ENCODE measurements at places on chromosomes 13 and 19.
A peak's percentile ranks its signal among the peaks of the same experiment; 100 is the strongest.

- no peak for DNase-seq
Observed at GRCh38 chr19:941292-942132, 15.7 kb downstream of the ARID3A start.

DNA sequence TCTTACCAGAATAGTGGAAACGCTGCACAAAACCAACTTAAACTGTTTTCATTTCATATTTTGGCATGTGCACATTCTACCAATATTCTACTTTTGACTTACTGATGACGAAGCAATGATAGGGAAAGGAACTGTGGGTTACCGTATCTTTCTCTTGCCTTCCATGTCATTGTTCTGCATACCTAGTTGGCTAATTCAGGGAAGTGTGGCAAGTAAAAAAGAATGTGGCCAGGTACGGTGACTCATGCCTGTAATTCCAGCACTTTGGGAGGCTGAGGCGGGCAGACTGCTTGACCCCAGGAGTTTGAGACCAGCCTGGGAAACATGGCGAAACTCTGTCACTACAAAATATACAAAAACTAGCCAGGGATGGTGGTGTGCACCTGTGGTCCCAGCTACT, 108.2 kb downstream of the SIPA1L3 start:
- no peak for DNase-seq

- DNase-seq = no peak
Observed at GRCh38 chr13:50055454-50055853, 40.2 kb downstream of the KCNRG start.

GRCh38 chr13:38819053-38819452, 132.2 kb downstream of the FREM2 start:
- DNase-seq = no peak

GRCh38 chr13:59665184-59665583, 498.5 kb downstream of the DIAPH3 start:
- DNase-seq = no peak

- no peak for DNase-seq
Observed at GRCh38 chr19:38409631-38410133, 6.8 kb downstream of the FAM98C start.

DNA sequence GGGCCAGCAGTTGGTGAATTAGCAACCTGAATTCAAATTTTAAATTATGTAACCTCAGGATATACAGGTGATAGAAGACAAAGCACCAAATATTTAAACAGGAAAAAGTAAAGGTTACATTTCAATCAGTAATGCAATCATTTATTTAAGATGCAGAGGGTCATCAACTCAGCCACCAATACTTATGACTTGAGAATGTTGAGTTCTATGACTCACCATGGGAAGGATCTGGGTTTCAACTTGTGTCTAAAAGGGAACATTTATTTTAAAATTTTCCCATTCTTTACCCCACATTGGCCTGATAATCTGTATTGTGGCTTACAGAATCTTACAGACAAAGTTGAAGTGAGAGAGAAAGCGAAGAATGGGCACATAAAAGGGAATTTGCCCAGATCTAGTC, 418.0 kb downstream of the NDFIP2 start:
- no peak for DNase-seq

DNA sequence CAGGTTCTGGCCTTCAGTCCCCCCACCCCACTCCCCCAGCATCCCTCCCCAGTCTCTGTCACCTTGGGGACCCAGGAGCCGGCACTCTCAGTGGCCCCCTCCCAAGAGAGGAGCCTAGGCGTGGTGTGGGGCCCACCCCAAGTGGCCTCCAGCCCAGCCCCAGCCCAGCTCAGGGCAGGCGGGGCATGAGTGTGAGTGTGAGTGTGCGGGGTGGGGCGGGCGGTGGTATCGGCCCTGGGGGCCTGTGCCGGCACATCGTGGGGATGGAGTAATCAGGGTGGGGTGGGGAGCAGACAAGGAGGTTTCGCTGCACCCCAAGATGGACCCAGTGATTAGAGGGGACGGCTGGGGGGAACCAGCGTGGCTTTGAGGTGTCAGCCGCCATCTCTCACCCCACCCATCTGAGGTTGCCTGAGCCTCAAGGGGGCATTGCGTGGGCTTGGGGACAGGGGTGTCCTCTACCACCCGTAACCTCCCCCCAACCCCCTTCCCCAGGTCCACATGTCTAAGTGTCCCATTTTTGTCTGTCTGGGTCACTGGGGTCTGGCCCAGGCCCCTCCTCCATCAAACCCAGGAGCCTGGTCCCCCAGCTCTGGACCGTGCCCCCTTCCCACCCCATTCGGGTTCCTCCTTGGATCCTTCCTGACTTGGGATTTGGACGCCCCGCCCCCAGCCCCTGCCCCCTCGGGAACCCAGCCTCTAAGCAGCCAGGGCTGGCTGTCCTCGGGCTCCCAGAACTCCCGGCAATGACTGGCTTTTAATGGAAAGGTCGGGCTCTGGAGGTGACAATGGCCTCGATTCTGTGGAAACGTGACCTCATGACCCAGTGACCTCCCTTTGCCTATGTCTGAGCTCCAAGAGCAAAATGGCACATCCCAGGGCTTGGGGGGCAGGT, 6.9 kb upstream of the SULT2B1 start:
- no peak for DNase-seq

- no peak for DNase-seq
Observed at GRCh38 chr13:108760541-108760940, 131.1 kb downstream of the MYO16 start.

DNA sequence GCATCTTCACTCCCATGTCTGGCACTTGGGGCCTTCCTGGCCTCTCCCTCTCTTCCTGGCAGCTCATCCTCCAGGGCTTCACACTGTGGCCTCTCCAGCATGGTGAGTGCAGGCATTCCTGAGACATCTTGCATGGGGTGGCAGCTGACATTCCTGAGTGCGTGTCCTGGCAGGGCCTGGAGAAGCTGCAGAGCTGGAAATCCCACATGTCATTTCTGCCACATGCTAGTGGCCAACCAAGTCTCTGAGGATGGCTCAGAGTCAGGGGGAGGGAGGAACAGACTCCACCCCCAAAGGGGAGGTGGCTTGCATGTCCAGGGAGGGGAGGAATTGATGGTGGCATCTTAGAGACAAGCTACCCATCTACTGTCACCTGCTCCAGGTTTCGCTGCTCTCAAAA, 41.6 kb upstream of the AMER2 start:
- no peak for DNase-seq

DNA sequence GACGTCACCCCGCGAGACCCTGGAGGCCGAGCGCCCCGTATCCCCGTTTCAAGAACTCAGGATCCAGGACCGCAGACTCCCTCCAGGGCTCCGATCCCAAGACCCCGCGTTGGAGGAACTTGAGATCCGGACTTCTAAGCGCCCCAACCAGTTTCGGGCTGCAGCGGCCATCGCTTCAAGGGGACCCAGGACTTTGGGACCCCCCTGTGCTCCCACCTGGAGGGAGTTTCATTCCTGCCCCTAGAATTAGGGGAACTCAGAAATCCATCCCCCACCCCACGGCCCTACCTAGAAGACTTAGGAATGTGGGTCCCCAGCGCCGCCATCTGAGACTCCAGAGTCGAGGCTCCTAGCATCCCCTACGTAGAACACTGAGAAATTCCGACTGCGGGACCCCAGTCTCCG, 400 bp downstream of the PLEKHG2 start:
- no peak for DNase-seq

DNA sequence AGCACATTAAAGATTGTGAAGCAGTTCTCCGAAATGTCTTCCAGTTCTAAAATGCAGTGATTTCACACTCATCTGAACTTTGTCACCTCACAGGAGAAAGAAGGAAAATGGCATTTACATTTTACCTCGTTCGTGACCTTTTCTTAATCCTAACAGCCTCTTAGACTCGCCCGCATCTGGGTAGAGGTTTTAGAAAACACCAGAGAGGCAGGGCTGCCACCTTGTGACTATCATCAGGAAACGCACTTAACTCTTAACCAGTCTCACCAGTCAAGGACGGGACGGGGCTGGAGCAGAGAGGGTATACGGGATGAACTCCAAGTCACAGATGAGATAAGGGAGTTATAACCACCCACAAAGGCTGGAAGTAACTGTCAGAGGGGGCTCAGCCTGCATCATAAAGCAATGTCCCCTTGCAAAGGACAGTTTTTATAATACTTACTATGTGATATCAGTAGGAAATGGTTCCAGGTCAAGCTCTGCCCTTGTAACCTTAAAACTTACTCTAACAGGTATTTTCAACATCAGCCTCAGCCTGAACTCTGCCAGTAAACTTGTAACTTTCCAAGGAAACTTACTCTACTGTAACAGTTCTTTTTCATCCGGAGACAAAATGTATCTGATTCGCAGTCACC, 8.6 kb upstream of the CEACAM6 start:
- peak; percentile 5 for DNase-seq

- DNase-seq = no peak
Observed at GRCh38 chr19:34539396-34539795, 57.8 kb downstream of the WTIP start.

DNA sequence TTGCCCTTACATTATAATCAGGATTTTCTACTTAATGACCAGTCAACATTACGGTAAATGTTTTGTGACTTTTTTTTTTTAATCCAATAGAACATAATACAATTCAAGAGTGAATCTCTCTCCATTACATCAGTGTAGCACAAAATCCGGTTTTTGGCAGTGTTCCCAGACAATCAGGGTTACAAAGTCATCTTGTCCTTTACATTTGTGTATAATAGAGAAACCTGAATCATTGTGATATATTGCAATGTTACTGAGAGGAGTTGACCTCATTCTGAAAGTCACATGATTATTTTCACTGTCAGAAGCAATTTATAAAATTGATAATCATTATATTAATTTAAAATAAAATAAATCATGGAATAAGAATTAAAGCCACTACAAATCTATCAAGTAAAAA, 1346.0 kb upstream of the SPRY2 start:
- DNase-seq = no peak

DNA sequence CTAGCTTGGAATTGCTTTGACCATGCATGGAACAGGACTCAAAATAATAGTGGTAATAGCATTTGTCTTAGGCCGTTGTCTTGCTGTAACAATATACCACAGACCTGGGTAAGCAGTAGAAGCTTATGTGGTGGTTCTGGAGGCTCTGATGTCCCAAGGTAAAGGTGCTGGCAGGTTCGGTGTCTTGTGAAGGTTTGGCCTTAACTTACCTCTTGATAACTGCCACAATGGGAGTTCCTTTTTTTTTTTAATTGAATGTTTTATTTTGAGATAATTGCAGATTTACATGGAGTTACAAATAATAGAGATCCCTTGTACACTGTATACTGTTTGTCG, 5.8 kb downstream of the RPL21 start:
- DNase-seq = no peak

GRCh38 chr19:51094696-51095279, 12.1 kb upstream of the KLK14 start:
- no peak for DNase-seq

- no peak for DNase-seq
Observed at GRCh38 chr19:3839941-3840340, 28.9 kb downstream of the ZFR2 start.

DNA sequence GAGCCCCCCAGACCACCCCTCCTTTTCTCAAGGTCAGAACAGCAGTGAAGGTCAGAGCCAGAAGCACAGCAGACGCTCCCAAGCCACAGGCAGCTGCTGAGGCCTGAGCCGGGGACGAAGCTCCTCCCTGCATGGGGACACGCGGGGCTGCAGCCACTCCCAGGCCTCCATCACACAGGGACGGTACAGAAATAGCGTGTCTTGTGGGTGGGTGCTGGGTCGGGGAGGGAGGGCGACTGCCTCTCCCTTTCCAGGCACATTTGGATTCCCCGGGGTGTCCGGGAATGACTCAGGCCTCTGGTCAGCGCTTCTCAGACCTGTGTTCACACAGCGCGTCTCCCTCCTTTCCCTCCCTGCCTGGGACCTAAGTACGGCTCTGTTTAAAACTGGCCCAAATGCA, 33.2 kb downstream of the RASA3 start:
- no peak for DNase-seq

DNA sequence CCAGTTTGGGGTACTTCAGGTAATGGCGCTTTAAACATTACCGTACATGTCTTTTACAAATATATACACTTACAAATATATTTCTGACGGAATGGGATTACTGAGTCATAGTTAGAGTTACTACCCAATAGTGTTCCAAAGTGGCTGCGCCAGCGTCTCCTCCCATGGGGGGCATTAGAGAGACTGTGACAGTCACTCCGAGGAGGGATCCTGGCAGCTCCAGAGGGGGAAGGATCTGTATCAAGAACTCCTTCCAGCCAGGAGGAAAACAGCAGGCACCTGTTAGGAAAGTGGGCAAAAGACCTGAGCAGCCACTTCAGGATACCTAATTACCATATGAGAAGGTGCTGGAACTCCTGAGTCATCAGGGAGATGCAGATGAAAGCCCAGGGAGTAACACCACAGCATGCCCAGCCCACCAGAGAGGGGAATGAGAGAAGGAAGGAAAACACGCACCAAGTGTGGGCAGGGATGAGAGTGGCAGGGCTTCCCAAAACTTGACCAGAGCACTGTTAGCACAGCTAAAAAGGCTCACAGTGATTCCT, 52.9 kb downstream of the SLC7A9 start:
- DNase-seq = no peak

GRCh38 chr19:12840091-12841079, 2.1 kb downstream of the MAST1 start:
- no peak for DNase-seq

- DNase-seq = no peak
Observed at GRCh38 chr19:55259540-55260210, 858 bp upstream of the PPP6R1 start.

- DNase-seq = no peak
Observed at GRCh38 chr13:25478186-25478585, 106.4 kb downstream of the ATP8A2 start.

DNA sequence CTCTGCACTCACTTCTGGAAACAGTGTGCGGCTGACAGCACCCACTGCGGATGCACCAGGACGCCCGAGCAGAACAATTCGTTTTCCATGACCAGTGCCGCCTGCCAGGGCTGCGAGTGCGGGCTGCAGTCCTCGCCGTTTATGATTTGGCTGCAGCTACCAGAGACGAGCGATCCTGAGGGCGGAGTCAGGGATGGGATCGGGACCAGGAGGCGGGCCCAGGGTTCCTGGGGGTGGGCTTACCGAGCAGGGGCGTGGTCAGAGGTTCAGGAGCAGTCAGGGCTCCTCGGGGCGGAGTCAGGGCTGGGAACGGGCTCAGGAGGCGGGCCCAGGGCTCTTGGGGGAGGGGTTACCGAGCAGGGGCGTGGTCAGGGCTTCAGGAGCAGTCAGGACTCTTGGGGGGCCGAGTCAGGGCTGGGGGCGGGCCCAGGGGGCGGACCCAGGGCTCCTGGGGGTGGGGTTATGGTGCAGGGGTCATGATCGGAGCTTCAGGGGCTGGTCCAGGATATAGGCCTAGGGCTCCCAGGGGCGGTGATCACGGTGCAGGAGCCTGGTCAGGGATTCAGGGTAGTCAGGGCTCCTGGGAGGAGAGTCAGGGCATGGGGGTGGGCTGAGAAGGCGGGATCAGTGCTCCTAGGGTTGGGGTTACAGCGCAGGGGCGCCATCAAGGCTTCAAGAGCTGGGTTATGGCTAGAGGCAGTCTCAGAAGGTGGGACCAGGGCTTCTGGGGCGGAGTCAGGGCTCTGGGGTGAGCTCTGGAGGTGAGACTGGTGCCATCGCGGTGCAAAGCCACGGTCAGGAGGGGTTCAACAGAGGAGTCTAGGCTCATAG, 1.7 kb downstream of the KLK4 start:
- no peak for DNase-seq
